ENCODE measurements at places on chromosomes 4 and X.

DNA sequence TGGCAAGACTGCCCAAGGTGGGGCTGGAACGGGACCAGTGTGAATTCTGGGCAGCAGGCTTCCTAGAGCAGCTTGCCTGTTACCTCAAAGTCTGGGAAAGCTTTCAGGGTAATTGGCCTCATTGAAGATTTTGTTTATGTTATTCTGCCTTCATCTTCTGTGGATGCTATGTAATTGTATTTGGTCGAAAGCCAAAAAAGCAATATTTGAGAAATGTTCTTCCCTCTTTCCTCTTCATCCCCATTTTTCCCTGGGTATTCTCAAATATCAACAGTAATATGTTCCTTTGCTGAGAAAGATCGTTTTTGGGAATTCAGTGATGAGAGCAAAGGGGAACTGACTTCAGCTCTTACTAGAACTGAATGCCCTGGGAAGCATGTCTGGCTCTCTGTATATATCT is 12.9 kb downstream of the TMEM131L start:
- DNase-seq: no peak

- DNase-seq: no peak
Observed at GRCh38 chr4:2995546-2996265, 32.3 kb downstream of the GRK4 start.

GRCh38 chr4:186981161-186981560 is 257.5 kb upstream of the FAT1 start:
- no peak for DNase-seq

- no peak for DNase-seq
Observed at GRCh38 chr4:95546866-95547714, 1.7 kb downstream of the UNC5C start.

GRCh38 chr4:98638661-98639060 is 19.8 kb downstream of the TSPAN5 start:
- no peak for DNase-seq

- no peak for DNase-seq
Observed at GRCh38 chr4:71231129-71232055, 107.4 kb upstream of the SLC4A4 start.

- no peak for DNase-seq
Observed at GRCh38 chrX:129663171-129663570, 8.4 kb upstream of the APLN start.

DNA sequence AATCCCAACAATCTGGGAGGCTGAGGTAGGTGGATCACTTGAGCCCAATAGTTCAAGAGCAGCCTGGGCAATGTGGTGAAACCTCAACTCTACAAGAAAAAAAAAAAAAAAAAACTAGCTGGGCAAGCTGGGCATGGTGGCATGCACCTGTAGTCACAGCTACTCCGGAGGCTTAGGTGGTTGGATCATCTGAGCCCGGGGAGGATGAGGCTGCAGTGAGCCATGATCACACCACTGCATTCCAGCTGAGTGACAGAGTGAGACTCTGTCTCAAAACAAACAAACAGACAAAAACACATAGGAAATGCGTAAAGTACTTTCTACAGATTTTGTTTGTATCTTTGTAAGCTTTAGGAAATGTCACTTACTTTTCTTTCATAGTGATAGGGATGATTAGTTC is 307.2 kb upstream of the NR3C2 start:
- no peak for DNase-seq

GRCh38 chr4:6199422-6199921 is 877 bp downstream of the JAKMIP1 start:
- no peak for DNase-seq

DNA sequence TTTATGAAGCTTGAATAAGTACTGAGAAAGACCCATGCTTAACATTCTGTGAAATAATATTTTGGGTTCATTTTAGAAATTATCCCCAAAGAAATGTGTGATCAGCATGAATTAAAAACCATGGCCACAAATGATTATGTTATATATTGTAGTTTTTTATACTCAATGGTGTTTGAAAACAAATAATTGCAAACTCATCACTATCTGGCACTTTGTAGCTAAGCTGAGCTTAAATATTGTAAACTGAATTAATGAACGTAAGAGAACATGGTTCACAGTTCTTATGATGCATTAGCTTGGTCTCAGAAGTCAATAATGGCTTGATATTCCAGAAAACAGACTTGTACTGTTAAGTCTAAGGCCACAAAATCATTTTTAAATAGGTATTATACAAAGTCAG is 24.6 kb upstream of the ASB5 start:
- DNase-seq: no peak

- DNase-seq: no peak
Observed at GRCh38 chr4:36439556-36439955, 158.1 kb downstream of the DTHD1 start.

DNA sequence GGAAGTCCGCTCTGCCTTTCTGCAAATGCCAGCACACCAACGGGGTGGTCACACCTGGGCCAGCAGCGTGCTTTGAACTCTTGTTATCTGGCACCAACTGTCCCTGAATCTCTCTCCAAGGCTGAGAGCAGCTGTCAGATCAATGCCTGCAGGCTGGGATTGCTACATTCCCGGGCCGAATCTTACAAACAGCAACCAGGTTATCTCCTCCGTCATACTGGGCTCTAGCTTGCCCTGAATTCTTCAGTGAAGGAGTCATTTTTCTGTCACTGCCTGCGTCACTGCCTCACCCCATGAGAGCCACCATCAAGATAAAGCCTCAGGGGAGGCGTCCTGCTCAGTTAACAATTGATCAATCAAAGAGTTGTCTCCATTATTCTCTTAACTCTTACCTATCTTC is 329.4 kb upstream of the PPARGC1A start:
- no peak for DNase-seq

DNA sequence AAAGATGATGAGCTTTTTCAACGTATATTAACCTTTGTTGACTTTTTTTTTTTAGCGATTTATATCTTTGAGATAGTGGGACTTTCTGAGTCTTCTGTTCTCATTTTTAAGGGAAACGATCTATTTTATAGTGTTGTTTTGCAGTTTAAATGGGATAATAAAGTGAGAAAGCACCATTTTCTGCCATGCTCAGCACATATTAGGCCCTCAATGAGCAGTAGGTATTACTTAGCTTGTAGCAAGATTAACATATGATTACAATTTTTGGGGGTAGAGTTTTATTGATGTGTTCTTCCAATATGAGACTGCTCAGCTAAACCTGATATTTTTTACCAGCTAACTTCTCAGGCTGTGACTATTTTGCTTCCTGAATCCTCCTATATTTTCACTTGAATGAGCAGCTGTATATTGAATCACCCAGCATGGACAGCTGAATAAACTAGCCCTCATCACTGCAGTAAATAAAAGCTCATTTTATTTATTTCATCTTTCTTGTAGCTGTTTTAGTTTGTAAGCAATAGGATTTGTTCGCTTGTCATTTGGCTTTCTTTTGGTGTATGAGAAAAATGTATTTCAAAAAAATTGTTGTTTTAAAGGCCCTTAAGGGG is 43.7 kb downstream of the UGT8 start:
- no peak for DNase-seq

Measured in left renal pelvis (tissue), 4 donors.